ENCODE measurements at places on chromosomes 4 and X. TPM values are rescaled to one million over a fixed set of nuclear protein-coding genes. Genes with fewer than 3 reads are reported as not detected.

ADH1C gene
- total RNA-seq: not detected

TEX13B gene
- total RNA-seq: not detected

AMELX gene
- total RNA-seq: not detected

HAND2 gene
- not detected for total RNA-seq

Measured in CD8-positive, alpha-beta memory T cell (primary cell).